Urinary bladder (tissue), 4 donors: ENCODE measurements at places on chromosomes 7 and 10.
A peak's percentile ranks its signal among the peaks of the same experiment; 100 is the strongest.

- no peak for DNase-seq
Observed at GRCh38 chr7:157978766-157979165, 608.9 kb downstream of the PTPRN2 start.

DNA sequence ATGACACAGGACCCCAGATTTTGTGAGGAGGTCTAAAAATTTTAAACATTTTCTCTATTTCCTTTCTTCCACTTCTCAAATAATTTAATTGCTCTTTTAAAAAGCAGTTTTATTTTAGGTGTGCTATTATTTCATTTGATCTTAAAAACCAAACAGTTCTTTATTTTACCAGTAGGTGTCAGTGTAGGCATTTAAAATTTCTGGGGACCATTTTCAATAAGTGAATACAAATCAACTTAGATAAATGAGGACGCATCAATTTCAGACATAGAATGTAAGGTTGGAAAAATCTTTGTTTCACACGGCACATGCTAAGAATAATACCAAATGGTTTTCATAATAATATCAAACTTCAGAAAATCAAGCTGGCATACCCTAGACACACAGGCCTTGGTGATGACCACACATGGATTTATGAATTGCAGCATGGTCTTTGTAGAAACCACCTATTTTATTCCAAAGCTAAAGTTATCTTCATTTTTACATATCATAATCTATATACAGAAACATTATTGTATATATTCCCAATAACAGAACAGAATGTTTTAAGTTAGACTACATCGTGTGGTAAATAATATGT, 127.6 kb upstream of the SLC26A5 start:
- DNase-seq = no peak

- no peak for DNase-seq
Observed at GRCh38 chr10:46995234-46995633, 84.0 kb downstream of the PTPN20 start.

GRCh38 chr10:55091691-55092328, 290.8 kb upstream of the PCDH15 start:
- no peak for DNase-seq

GRCh38 chr7:77738871-77739270, 42.6 kb downstream of the RSBN1L start:
- DNase-seq = no peak

DNA sequence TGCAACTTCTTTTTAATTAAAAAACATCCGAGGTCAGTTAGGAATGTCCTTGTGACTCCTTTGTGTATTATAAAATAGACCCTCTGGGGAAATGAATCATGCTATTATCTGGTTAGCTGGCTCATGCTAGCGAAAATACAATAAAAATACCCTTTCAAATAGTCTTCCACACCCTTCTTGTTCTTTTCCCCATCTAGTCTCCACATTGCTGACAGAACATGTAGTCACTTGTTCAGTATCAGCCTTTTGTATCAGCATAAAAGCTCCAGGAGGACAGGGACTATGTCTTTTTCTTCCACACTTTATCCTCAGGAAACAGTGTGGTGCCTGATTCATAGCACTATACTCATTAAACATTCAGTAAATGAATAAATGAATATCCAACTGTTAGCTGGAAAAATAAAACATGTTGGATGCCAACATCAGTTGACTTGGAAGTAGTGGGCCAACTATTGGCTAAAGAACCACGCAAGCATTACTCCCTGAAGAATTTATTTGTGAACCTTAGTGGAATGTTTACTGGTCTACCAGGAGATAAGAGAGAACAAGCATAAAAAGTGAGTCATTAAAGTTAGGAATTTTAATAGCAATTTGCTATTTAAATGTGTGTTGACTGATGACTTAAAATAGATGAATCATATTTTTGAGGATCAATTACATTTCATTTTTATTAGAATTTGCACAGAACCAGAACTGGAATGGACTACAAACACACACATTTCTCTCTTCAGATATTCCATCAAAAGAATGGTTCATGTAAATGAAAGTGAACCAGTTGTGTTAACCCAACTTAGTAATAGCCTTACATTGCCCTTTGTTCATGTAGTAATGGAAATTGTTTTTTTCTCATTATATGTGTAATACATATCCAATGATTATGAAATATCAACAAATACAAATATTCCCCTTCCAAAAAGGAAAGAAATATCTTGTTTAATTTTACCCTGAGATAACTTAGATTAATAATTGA, 129.6 kb downstream of the DKK1 start:
- peak; percentile 10 for DNase-seq

DNA sequence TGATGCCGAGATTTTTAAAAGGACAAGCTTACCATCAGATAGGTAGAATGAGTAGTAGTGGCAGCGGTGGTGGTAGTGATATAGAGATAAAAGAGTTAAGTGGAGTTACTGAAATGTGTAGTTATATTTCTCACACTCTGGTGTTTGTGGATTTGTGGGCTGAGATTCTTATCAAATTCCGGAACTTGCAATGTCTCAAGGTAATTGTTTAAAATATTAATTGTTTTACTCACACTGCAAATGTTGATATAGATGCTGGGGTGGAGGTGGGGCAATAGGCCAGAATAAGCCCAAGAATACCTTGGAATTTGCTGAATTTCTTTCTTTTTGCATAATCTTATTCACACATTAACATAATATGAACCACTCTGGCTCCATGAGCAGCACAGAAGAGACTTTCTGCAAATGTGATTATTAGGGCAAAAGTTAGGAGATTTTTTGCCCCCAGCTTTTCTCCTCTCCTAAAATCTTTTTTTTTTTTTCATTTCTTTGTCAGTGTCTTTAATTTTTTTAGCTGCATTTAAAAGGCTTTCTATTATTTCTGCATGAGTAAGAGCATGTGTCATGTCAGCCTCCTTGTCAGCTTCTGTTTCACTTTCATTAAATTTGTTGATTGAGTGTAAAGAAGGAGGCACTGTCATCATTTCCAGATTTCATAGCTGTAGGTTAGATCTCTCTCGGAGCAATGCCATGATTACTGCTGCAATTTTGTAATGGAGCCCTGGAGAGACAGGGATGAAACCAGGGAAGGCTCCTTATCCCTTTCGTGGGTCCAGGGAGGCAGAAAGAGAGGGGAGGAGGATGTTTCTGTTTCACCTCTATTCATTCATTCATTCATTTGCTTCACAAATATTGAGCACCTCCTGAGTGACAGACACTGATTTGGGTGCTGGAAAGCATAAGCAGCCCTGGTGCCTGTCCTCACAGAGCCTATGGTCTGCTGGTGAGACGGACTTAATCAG, 13.1 kb upstream of the SGMS1 start:
- no peak for DNase-seq

GRCh38 chr10:50506861-50507573, 116.7 kb downstream of the SGMS1 start:
- no peak for DNase-seq

GRCh38 chr10:44385696-44386441, 972 bp upstream of the CXCL12 start:
- no peak for DNase-seq

DNA sequence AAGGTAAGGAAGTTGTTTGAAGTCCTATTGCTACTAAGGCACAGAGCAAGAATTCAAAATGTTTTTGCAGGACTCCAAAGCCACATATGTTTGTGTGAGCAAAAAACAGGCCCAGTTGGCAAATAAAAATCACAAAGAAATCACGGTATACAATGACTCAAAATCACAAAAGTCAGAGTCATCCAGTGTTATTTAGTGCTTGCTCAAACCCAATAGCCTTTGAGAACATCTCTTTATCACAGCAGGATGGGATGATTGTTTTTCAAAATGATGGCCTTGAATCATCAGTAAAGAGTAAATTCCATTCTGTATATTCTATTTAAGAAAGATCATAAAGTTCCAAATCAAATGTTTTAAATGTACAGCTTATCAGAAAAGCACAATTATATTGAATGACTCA, 693.9 kb downstream of the REEP3 start:
- DNase-seq = no peak

- no peak for DNase-seq
Observed at GRCh38 chr10:106410331-106410730, 754.2 kb downstream of the SORCS1 start.

GRCh38 chr7:101164071-101164840, 1.1 kb downstream of the VGF start:
- DNase-seq = no peak

GRCh38 chr10:23535381-23535780, 96.5 kb downstream of the OTUD1 start:
- no peak for DNase-seq

- DNase-seq = no peak
Observed at GRCh38 chr10:73584737-73585136, 6.4 kb downstream of the USP54 start.

- DNase-seq = no peak
Observed at GRCh38 chr7:12640299-12641096, 46.9 kb upstream of the ARL4A start.

DNA sequence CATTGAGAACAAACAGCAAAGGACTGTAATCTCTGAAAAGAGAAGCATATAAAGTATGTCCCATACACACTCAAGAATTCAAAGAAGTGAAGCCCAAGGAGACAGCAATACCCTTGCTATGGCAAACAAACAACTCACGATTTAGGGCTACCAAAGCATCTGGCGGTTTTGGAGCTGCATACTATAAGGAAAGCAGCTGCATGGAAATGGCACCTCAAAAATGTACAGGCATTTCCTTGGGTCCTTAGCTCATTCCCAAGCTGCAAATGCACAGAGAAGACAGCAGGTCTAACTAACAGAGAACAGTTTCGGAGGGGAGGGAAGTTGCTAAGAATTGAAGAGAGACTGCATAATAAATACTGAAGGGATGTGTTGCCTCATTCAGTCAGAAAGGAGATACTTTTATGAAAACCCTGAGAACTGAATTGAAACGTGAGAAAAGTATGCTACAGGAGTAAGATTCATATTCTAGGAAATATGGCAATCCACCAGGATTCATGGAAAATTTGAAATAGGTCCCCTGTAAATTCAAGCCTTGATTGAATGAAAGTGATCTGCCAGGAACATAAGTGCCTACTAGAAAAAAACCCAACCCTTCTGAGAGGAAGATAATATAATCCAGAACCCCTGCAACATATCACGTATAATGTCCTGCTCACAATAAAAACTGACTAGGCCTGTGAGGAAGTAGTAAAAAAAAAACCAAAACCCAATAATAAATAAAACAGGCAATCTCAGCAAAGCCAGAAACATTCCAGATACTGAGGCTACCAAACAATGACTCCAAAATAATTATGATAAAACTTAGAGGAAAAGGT, 36.4 kb downstream of the CUBN start:
- no peak for DNase-seq

DNA sequence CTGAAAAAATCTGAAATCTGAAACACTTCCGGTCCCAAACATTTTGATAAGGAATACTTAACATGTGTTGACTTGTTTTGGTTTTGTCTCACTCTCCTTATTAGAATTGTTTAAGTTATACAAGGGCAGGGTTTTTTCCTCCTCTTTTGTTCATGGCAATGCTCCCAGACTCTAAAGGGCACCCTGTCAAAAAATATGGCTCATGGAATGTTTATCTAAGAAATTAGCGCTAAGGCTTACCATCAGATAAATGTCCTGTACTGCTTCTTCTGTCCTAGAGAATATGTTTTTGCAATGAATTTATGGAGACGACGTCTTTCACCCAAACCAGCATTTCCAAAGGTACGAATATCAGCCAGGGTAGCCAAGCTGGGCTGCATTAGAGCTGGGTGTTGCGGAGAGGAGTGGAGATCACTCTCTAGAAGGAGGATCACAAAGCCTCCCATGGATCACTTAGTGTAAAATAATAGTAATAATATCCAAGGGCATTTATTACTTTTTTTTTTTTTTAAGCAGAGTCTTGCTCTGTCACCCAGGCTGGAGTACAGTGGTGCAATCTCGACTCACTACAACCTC, 46.8 kb downstream of the ERLIN1 start:
- no peak for DNase-seq

DNA sequence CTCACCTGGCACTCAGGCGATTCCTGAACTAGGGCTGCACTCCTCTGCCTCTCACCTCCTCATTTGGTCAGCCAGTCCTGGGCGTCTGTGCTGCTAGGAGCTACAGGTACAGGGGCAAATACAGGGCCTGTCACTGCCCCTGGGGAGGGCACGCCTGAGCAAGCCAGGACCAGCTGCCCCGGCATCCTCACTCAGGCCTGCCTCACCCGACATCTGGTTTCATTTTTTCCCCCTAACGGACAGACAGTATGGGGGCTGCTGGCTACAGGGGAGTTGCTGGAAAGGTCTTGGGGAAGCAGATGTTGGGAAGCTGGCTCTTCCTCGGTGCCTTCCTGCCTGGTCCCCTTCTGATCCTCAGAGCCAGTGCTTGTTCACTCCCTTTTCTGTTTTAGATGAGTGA, 77.3 kb upstream of the PPIF start:
- DNase-seq = no peak

DNA sequence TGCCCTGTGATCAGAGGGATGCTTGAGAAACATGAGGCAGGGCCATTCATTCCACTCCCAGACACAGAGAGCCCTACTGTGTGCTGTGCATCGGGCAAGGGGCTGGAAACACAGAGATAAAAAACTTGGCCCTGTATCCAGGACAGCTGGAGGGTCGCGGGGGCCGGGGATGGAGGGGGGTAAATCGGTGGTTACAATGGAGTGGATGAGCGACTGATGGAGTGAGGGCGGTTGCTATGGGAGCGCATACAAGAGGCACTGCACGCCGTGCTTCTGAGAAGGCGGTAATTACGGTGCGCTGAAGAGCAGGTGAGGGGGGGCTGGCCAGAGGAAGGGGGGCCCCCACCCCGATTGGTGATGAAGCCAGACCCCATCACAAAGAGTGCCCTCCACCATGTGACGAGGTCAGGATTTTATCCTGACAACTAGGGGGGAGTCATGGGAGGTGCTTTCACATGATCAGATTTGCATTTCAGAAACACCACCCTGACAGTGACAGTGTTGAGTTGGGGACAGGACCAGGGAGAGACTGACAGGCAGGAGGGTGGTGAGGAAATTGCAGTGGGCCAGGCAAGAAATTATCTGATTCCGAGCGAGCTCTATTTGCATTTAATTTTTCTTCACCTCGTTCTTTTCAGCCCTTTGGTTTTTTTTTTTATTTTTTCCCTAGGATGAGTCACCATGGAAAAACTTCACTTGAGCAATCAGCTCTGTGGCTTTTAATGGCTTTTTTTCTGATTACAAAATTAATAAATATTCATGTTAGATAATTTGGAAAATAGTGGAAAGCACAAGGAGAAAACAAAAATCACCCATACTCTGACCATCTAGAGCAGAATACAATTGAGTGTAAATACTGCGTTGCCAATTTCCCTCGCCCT, 7.8 kb downstream of the CPA5 start:
- DNase-seq = no peak

GRCh38 chr7:69630292-69630691, 32.0 kb downstream of the AUTS2 start:
- no peak for DNase-seq

GRCh38 chr7:5172196-5172775, 17.7 kb upstream of the WIPI2 start:
- DNase-seq = no peak
